ENCODE measurements at places on chromosomes 16 and 17. TPM values are rescaled to one million over a fixed set of nuclear protein-coding genes. Genes with fewer than 3 reads are reported as not detected.
A peak's percentile ranks its signal among the peaks of the same experiment; 100 is the strongest.

DNA sequence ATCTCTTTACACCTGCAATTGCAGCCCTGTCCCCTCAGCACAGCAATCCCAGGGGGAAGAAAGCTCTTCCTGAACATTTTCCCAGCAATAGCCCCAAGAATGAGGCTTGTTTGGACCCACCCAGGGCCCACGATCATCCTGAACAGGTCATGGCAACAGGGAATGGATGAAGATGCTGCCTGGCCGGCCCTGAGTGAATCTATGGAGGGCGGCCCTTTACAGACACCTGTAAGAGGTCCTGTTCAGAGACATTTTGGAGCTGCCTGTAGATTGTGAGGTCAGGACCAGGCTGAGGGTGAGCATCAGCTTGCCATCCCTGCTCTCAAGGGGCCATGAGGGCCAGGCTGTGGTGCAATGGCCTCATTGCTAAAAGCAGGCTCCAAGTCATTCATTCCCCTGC lies 69.1 kb downstream of the COG7 start:
- no peak overlapping the region for H3K27ac ChIP-seq
- no peak for DNase-seq
- H3K27me3 ChIP-seq: no peaks in the 10 kb centered on the region
- no peaks in the 10 kb centered on the region for H3K4me1 ChIP-seq

DNA sequence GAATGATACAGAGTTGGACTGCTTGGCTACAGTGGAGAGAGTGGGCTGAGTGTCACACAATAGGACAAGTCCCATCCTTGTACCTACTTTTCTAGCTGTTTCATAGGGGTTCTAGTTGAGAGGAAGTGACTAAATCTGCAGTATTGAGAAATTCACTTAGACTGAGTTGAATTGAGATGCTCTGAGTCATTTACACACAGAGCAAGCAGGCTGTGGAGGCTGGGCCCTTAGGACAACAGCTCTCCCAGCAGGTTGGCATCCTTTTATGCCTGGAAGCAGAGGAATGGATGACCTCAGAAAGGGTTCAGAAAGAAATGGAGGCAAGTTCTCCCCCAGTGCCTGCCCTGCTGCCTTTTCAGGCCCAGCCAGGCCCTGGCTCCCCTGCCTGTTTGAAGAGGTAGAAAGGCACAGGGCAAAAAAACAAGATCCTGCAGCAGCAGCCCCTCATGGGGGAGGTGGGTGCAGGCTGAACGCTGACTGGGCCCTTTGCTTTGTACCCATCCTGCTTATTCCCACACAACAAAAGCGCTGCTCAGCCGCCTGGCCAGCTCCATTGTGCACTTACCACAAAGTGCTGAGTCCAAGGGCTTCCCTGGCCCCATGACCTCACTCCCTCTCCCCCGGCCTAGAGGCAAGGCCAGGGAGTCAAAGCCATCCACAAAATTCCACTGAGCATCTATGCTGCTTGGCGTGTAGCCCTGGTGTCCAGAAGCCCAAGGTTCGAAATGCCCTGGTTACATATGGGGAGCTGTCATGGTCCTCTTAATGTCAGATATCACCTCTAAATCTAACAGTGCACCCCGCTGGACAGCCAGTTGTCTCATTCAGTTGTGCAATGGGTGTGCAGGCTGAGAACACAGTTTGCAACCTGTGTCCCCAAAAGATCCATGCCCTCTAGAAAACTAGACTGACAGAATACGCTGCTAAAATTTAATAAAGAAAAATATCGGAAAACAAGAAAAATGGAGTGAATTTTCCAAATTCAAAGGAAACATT lies 5.4 kb upstream of the CRYBA1 start:
- no peaks in the 10 kb centered on the region for H3K27me3 ChIP-seq
- peak overlapping the region; percentile 68 for H3K27ac ChIP-seq
- peaks cover 48% of the 10 kb centered on the region for H3K4me1 ChIP-seq
- H3K4me3 ChIP-seq: peak overlapping the region; percentile 45

GRCh38 chr16:4198816-4199215 lies 43.1 kb downstream of the SRL start:
- H3K4me3 ChIP-seq: no peak overlapping the region
- DNase-seq: no peak
- no peak overlapping the region for H3K27ac ChIP-seq
- peaks cover 12% of the 10 kb centered on the region for H3K4me1 ChIP-seq

DNA sequence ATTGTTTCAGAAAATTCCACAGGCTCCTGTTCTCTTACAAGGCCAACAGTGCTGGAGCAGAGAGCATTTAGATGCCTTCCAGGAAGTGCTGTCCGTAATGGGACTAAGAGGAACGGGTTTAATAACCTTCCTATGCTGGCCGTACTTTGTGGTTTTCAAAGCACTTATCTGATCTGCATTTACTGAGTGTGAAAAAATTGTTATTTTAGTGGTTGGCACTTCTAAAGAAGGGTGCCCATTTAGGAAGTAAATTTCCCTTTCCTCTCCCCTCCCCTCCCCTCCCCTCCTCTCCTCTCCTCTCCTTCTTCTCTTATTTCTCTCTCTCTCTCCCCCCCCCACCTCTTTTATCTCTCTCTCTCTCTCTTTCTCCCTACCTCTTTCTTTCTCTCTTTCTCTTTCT lies 72.0 kb upstream of the DNAJA2 start:
- no peaks in the 10 kb centered on the region for H3K4me1 ChIP-seq
- H3K27me3 ChIP-seq: no peaks in the 10 kb centered on the region
- DNase-seq: no peak
- no peak overlapping the region for H3K27ac ChIP-seq

DNA sequence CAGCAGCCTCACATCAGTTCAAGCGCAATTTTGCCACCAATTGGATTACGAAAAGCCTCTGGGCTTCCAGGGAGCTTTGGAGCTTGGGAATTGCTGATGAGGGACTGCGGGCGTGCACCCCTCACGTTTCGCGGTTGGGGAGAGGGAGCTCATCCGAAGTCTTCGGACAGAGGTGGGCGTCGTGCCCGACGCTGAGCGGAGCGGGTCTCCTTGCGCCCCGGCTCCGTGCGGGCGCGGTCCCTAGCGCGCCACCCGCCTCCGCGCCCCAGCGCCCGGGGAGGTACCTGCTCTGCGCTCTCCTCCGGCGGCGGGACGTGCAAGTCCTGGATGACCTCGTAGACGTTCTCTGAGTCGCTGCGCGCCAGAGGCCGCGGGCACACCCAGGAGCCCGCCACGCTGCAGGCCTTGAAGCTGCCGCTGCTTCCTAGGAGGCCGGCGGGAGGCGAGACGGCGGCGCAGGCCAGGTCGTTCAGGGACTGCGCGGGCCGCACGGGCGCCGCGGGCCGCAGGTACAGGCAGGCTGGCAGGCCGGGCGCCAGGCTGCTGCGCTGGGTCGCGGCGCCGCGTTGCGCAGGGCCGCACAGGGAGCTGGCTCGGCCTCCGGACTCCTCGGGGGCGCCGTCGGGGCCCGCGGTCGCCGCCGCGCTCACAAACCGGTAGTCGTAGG lies 3.2 kb downstream of the ARHGAP27 start:
- no peak overlapping the region for H3K4me3 ChIP-seq
- H3K27ac ChIP-seq: no peak overlapping the region

DNA sequence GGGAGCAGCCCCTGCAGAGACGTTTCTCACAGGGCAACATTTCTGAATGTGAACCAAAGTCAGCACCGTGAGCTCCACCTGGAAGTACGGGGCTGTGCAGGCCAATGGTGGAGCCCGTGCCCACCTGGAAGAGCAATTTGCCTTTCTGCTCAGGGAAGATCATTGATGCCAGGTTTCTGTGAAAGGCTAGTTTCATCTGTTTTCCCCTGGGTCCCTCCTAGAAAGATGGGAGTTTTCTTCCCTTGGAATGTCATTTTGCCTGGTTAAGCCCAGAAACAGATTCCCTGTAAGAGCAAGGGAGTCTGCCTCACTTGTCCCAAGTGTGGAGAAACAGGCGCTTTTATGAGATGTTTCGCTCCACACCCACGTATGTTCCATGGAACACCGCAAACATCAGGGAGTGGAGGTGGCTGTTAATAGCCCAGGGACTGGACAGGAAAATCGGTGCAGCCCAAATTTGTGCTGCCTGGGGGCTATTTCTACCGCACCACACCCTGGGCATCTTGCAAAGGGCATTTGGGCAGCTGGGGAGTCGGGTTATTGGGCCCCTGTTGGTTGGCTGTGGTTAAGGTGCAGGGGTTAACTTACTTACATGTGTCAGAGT lies 2.6 kb downstream of the SLC6A4 start:
- no peak overlapping the region for H3K4me3 ChIP-seq
- H3K27ac ChIP-seq: no peak overlapping the region
- peaks cover 39% of the 10 kb centered on the region for H3K27me3 ChIP-seq
- H3K36me3 ChIP-seq: no peaks in the 10 kb centered on the region

DNA sequence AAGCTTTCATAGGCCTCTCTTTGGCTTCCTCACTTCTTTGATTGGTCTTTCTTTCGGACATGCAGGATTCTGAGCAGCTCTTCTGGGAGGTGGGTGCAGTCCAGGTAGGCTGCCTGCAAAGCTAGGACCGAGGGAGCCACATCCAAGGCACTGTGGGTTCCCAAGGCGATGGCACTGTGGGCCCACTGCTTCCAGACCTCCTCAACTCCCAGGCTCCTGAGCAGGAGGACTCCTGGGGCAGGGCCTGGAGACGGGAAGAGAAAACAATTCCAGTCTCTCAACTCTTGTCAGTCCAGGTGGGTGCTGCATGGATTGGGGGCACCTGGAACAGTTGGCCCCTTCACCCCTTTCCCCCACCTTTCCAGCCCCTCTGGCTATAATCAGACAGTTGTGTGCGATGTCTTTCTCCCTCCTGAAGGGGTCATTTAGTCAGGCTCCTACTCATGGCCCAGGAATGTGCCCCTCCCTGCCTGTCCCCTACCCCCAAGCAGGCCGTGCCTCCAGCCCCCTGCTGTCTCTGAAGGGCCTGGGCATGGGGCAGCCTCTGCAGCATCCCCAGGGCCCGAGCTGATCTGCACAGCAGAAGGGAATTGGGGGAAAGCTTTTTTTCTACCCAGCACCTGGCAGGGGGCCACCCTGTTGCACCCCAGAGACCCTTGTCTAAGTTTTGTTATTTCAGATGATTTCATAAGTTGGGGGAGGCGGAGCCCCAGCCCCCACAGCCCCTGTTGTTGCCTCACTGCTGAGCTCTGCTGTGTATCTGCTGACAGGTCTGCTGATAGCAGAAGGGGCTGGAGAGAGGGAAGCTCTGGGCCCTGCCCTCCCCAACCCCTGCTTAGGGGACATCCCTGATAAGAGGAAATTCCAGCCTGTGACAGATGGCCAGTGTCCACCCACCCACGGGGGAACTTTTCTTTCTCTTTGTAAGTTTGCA lies 330.3 kb downstream of the SEC14L1 start:
- H3K27ac ChIP-seq: no peak overlapping the region
- no peaks in the 10 kb centered on the region for H3K36me3 ChIP-seq
- H3K4me3 ChIP-seq: no peak overlapping the region
- peaks cover 60% of the 10 kb centered on the region for H3K4me1 ChIP-seq
- H3K27me3 ChIP-seq: no peaks in the 10 kb centered on the region

GRCh38 chr16:64952177-64952576 lies 169.7 kb downstream of the CDH11 start:
- H3K4me1 ChIP-seq: peaks cover 18% of the 10 kb centered on the region
- H3K27ac ChIP-seq: peak overlapping the region; percentile 79
- no peak overlapping the region for H3K4me3 ChIP-seq
- H3K36me3 ChIP-seq: peaks cover 41% of the 10 kb centered on the region
- peak; percentile 81 for DNase-seq
- H3K27me3 ChIP-seq: no peaks in the 10 kb centered on the region

DNA sequence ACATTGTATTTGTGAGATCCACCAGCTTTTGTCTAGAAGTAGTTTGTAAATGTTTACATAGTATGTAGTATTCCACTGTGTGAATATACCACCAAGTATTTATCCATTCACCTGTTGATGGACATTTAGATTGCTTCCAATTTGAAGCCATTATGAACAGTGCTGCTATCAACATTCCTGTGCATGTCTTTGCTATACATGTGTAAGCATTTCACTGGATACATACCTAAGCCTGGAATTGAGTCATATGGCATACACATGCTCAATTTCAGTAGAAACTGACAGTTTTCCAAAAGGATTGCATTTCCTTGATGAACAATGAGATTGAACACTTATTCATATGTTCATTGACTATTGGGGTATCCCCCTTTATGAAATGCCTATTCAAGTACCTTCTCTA lies 540.6 kb upstream of the SOX9 start:
- H3K27ac ChIP-seq: no peak overlapping the region
- H3K4me1 ChIP-seq: no peaks in the 10 kb centered on the region
- DNase-seq: no peak
- no peak overlapping the region for H3K4me3 ChIP-seq
- no peaks in the 10 kb centered on the region for H3K27me3 ChIP-seq

- no peaks in the 10 kb centered on the region for H3K36me3 ChIP-seq
- H3K27ac ChIP-seq: peak overlapping the region; percentile 60
- no peak for DNase-seq
- H3K4me3 ChIP-seq: no peak overlapping the region
- H3K4me1 ChIP-seq: peaks cover 16% of the 10 kb centered on the region
- no peaks in the 10 kb centered on the region for H3K27me3 ChIP-seq
Observed at GRCh38 chr17:41012326-41013120, 3.6 kb upstream of the KRTAP3-1 start.

DNA sequence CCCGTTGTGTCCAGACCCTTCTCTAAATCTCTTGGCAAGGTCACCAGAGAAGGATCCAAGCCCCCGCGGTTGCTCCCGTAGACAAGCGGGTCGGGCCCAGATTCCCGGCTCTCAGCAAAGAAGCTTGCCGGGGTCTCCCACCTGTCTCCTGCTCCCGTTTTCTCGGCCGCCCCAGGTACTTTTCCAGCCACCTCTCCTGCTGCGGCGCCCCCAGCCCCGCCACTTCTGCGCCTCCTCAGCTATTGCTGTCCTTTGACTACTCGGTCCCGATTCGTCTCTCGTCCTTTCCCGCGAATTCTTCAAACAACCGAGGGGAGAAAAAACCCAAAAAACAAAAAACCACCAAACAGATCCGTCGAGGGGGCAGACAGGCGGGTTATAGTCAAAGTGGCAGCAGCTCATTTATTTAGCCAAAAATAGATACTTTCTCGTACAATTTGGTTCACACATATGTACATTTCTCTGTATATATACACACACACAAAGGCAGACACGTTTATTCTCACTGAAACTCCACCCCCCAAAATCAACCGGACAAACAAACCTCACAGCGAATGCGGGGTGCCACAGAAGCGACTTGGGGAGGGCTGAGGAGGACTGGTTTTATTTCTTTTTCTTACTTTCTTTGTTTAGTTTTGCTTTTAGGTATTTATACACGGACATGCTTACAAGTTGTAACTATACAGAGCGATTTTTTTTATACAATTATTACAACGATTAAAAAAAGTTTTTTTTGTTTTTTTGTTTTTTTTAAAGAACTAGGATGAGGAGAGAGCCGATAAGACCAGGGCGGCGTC lies 3.5 kb downstream of the IRX3 start:
- no peak for DNase-seq
- H3K4me3 ChIP-seq: peak overlapping the region; percentile 96
- H3K36me3 ChIP-seq: no peaks in the 10 kb centered on the region
- H3K4me1 ChIP-seq: peaks cover 12% of the 10 kb centered on the region

GRCh38 chr17:81049973-81050551 lies 15.1 kb downstream of the BAIAP2 start:
- no peak overlapping the region for H3K4me3 ChIP-seq
- H3K27ac ChIP-seq: no peak overlapping the region
- no peaks in the 10 kb centered on the region for H3K36me3 ChIP-seq
- no peak for DNase-seq
- H3K4me1 ChIP-seq: peaks cover 3% of the 10 kb centered on the region

The SPATA22 gene
- total RNA-seq: not detected

The HSPB9 gene
- total RNA-seq: not detected

The ITGAL gene
- total RNA-seq: 0.65 TPM

The MMP15 gene
- total RNA-seq: 1.4 TPM

All from GM23248 (cell line).